ENCODE measurements at places on chromosomes 3 and 15.

DNA sequence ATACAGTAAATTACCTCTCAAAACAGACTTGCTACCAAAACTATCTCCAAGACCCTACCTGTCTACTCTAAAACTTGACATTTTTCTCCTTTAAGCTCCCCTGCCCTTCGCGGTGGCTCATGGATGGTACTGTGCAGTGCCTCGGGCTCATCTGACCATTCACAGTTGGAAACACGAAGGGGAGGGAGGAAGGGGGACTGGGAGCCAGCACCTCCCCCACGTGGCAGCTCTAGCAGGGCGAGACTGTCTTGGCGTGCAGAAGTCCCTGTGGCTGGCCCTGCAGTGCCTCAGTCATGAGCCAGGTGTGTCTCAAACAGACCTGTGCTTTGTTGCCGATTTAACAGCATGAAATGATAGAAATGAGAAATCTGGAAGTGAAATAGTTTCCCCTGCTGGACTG lies 372.0 kb downstream of the GABRG3 start:
- no peak for DNase-seq
- H3K4me3 ChIP-seq, result no peak overlapping the region
- no peaks in the 10 kb centered on the region for H3K4me1 ChIP-seq

- no peak for DNase-seq
- no peaks in the 10 kb centered on the region for H3K36me3 ChIP-seq
- no peak overlapping the region for H3K4me3 ChIP-seq
- no peaks in the 10 kb centered on the region for H3K4me1 ChIP-seq
- no peak overlapping the region for H3K27ac ChIP-seq
Measured at GRCh38 chr3:102745881-102746280, 311.1 kb downstream of the ZPLD1 start.

DNA sequence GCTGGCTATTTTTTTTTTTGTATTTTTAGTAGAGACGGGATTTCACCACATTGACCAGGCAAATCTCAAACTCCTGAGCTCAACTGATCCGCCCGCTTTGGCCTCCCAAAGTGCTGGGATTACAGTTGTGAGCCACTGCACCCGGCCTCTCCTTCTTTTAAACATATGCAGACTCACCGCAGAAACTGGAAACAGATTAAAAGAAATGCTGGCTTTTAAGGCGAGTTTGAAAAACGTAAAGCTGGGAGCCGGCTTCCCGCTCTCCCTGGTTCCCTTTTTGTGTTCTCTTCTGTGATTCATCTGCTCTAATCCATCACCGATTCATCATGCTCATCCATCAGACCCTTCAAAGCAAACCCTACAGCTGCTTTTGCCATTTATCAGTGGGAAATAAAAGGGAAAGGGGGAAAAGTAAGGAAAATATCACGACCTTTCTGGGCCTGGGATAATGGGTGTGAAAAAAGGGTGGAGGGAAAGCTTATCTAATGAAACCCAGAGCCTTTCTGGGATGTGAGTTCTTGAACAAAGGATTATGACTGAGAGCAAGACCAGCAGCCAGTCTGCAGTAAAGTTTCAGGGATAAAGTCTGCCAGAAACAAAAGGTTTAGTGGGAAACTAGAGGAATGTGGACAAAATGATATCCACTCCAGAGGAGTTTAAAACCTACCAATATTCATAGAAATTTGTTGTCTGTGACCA lies 92.3 kb upstream of the LRIG1 start:
- H3K27me3 ChIP-seq, result peaks cover 28% of the 10 kb centered on the region
- no peaks in the 10 kb centered on the region for H3K36me3 ChIP-seq
- no peak for DNase-seq
- H3K4me1 ChIP-seq, result no peaks in the 10 kb centered on the region
- no peak overlapping the region for H3K27ac ChIP-seq

GRCh38 chr15:89912674-89913396 lies at the start of gene ARPIN:
Gene ARPIN, minus strand, starts transcription at chr15:89912952. Its CDS starts 117 bp downstream, at chr15:89912835.
- DNase-seq, result no peak
- H3K27me3 ChIP-seq, result peaks cover 47% of the 10 kb centered on the region
- H3K4me1 ChIP-seq, result no peaks in the 10 kb centered on the region
- no peak within 1 kb of the TSS for H3K4me3 ChIP-seq
- no peaks in the 10 kb centered on the region for H3K36me3 ChIP-seq
- H3K27ac ChIP-seq, result no peak within 1 kb of the TSS

GRCh38 chr15:57158997-57159668 lies 217.2 kb upstream of the CGNL1 start:
- peaks cover 16% of the 10 kb centered on the region for H3K36me3 ChIP-seq
- no peak for DNase-seq
- H3K4me1 ChIP-seq, result peaks cover 9% of the 10 kb centered on the region
- no peaks in the 10 kb centered on the region for H3K27me3 ChIP-seq
- H3K4me3 ChIP-seq, result no peak overlapping the region

- H3K36me3 ChIP-seq, result no peaks in the 10 kb centered on the region
- no peak overlapping the region for H3K27ac ChIP-seq
- H3K4me1 ChIP-seq, result peaks cover 11% of the 10 kb centered on the region
- H3K4me3 ChIP-seq, result no peak overlapping the region
- peaks cover 4% of the 10 kb centered on the region for H3K27me3 ChIP-seq
Measured at GRCh38 chr3:61483997-61484396, 77.4 kb upstream of the PTPRG start.

GRCh38 chr3:115040673-115041286 lies 106.3 kb downstream of the ZBTB20 start:
- H3K4me1 ChIP-seq, result no peaks in the 10 kb centered on the region
- no peak for DNase-seq
- H3K27me3 ChIP-seq, result no peaks in the 10 kb centered on the region
- H3K27ac ChIP-seq, result no peak overlapping the region
- no peak overlapping the region for H3K4me3 ChIP-seq

GRCh38 chr3:175941352-175941751 lies 1082.2 kb downstream of the NAALADL2 start:
- no peak for DNase-seq
- no peak overlapping the region for H3K27ac ChIP-seq
- no peaks in the 10 kb centered on the region for H3K36me3 ChIP-seq
- no peaks in the 10 kb centered on the region for H3K4me1 ChIP-seq
- H3K27me3 ChIP-seq, result no peaks in the 10 kb centered on the region
- no peak overlapping the region for H3K4me3 ChIP-seq

DNA sequence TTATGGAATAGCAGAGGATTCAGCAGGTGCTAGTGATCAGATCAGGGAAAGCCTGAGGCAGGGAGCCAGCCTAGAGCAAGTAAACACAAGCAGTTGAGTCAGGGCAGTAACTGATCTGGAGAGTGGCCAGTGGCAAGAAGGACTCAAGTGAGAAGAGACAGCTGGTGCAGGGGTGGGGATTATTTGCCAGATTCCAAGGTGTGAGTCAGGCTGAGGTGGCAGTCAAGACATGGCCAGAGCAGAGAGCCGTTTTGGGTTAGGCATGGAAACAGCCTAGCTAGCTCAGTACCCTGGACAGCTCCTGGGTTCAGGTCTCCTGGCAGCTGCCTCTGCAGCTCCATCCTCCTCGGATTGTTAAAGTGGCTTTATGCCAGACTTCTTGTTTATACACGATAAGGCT lies 281.9 kb upstream of the ONECUT1 start:
- no peak overlapping the region for H3K4me3 ChIP-seq
- DNase-seq, result no peak
- H3K27ac ChIP-seq, result no peak overlapping the region
- no peaks in the 10 kb centered on the region for H3K27me3 ChIP-seq

DNA sequence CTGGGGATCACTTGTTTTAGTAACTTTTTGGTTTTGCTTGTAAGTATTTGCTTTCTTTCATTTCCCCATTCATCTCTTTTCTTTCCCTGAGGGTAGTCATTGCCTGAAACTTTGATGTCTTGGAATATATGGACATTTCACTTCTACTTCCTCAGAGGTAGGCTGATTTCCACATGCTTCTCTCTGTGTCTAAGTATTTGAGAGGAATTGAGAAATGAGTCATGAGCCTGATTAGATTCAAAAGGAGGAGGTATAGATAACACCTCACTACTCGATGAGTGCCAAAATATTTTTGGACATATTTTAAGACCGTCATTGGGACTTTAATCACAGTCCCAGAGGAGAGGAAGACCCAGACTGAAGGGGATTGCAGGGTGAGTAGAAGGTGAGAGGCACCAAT lies 480.1 kb upstream of the SGO1 start:
- H3K27me3 ChIP-seq, result no peaks in the 10 kb centered on the region
- no peak overlapping the region for H3K27ac ChIP-seq
- H3K36me3 ChIP-seq, result no peaks in the 10 kb centered on the region
- H3K4me3 ChIP-seq, result no peak overlapping the region
- no peaks in the 10 kb centered on the region for H3K4me1 ChIP-seq

DNA sequence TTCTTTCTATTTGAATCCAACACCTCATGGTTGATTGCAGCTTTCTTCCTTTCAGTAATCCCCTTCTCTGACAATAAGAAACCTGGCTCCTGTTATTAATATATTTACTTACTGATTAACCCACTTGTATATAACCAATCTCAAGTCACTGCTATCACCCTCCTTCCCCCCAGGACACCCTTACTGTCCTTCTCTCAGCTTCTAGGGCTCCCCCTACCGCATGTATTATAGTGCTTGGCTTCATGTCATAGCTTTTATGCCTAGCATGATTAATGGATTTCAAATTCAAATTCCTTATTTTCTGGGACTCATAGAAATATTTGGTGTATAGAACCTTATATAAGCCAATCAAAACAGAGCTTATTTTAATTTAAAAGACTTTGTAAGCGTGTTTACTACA lies 75.7 kb upstream of the BNIP2 start:
- no peaks in the 10 kb centered on the region for H3K36me3 ChIP-seq
- no peak for DNase-seq
- peaks cover 9% of the 10 kb centered on the region for H3K27me3 ChIP-seq
- H3K4me3 ChIP-seq, result no peak overlapping the region

GRCh38 chr3:21795921-21796320 lies 44.9 kb upstream of the ZNF385D start:
- H3K27ac ChIP-seq, result no peak overlapping the region
- no peaks in the 10 kb centered on the region for H3K4me1 ChIP-seq
- no peaks in the 10 kb centered on the region for H3K36me3 ChIP-seq
- H3K27me3 ChIP-seq, result no peaks in the 10 kb centered on the region
- H3K4me3 ChIP-seq, result no peak overlapping the region

DNA sequence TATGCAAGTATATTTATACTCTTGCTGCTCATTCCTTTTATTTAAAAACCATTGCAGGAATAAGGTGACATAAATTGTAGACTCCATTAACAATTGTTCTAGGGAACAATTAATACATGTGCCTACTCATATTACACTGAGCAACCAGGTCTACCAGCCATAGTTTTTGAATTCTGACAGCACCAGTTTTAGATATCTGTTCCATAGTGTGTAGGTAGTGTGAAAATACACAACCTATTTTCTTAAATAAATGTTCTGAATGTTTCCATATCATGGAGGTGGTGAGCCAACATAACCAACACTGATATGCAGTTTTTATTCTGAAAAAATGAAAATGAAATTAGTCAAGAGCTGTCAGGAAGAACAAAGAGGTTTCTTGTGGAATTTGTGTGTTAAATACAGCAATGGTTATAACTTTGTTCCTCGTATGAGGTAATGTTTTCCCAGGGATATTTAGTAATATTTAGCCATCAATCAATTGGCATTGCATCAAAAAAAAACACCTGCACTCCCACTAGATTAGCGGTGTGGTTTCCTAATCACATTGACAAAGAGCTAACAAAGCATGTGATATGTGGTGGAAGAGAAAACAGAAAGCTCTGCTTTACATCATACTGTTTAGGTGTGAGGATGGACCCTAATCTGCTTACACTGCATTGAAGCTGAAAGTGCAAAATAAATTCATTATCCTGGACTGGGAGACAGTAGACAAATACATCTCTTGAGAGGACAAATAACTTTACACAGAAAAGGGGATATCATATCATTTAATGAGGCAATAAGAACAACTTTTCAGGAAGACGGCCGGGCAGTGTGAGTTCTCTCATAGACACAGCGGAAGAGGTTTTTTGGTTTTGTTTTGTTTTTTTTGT lies 369.5 kb upstream of the THBS1 start:
- H3K27me3 ChIP-seq, result peaks cover 4% of the 10 kb centered on the region
- no peak for DNase-seq
- H3K36me3 ChIP-seq, result no peaks in the 10 kb centered on the region
- no peak overlapping the region for H3K4me3 ChIP-seq

DNA sequence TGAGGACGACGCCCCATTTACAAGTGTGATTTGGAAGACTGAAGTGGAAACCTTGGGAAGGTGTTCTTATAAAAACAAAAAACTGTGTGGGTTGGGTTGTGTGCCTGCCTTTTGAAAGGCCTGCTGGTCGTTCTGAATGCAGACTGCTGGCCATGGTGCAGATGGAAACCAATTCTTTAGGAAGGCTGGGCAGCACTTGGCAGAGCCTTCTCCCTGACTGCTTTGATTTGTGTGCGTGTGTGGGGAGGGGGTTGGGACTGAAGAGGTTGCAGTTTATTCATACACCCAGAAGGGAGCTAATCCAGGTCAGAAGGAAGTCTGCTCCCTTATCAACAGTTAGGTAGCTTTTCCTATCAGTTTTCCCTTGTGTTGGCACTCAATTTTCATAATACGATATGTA lies 288.7 kb downstream of the SOX2 start:
- no peak overlapping the region for H3K27ac ChIP-seq
- no peaks in the 10 kb centered on the region for H3K27me3 ChIP-seq
- no peaks in the 10 kb centered on the region for H3K36me3 ChIP-seq
- no peak overlapping the region for H3K4me3 ChIP-seq
- H3K4me1 ChIP-seq, result no peaks in the 10 kb centered on the region

DNA sequence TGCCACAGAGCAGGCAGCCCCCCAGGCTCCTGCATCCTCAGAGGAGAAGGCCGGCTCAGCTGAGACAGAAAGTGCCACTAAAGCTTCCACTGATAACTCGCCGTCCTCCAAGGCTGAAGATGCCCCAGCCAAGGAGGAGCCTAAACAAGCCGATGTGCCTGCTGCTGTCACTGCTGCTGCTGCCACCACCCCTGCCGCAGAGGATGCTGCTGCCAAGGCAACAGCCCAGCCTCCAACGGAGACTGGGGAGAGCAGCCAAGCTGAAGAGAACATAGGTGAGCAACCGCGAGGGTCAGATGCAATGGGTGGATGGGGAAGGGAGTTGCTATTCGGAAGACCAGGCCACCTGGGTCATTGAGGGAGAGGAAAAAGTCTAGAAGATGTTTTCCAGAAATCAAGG lies 53.0 kb downstream of the GAP43 start:
- H3K4me3 ChIP-seq, result no peak overlapping the region
- no peak overlapping the region for H3K27ac ChIP-seq
- H3K36me3 ChIP-seq, result no peaks in the 10 kb centered on the region
- H3K4me1 ChIP-seq, result peaks cover 4% of the 10 kb centered on the region
- peaks cover 49% of the 10 kb centered on the region for H3K27me3 ChIP-seq

Measured in activated T-helper 2 cell treated with anti-CD3 and anti-CD28 coated beads, Interferon-gamma antibody, Interleukin-2, Interleukin-4, amounts not matched to agents 10 μg/mL and 5 μg/mL and 100 μg/mL, durations not matched to agents 14 hours and 24 hours and 36 hours (primary cell).